ENCODE measurements at places on chromosomes 3 and 15.

- DNase-seq, result no peak
Measured at GRCh38 chr3:147311716-147312115, 94.6 kb downstream of the ZIC4 start.

GRCh38 chr15:72057548-72058091, 60.3 kb downstream of the MYO9A start:
- DNase-seq, result peak; percentile 16

GRCh38 chr3:183491923-183492848, 63.3 kb downstream of the KLHL6 start:
- no peak for DNase-seq

DNA sequence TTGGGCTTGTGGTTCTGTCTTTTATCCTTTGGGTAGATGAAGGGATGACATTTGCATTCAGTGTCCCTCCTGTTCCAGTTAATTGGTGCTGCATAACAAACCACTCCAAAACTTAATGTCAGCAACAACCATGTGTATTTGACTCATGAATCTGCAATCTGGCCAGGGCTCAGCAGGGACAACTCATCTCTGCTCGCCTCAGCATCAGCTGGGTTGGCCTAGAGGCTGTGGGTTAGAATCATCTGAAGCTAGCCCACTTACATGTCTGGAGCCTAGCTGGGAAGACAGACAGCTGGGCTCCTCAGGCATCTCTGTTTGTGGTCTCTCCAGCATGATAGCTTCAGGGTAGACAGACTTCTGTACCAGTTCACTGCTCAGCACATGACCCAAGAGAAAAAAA, 92.0 kb downstream of the TMEM108 start:
- no peak for DNase-seq

- DNase-seq, result no peak
Measured at GRCh38 chr3:184085389-184085852, 11.4 kb upstream of the HTR3E start.

DNA sequence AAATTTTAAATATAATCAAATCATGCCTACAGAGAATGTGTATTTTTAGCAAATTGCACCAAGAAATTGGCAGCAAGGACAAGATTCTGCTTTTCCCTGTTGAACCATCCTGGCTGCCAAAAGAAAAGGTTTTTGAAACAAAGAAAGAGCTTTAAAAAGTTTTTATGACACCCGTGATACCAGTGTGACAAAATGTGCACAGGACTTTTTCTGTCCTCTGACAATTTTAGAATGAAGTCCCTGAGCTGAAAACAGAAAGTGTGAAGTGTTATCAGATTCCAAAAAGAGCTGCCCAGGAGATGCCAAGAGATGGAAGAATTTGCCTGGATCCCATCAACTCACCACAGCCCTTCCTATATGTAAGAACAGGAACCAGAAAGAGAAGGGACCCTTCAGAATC, 33.2 kb upstream of the TMC3 start:
- no peak for DNase-seq

DNA sequence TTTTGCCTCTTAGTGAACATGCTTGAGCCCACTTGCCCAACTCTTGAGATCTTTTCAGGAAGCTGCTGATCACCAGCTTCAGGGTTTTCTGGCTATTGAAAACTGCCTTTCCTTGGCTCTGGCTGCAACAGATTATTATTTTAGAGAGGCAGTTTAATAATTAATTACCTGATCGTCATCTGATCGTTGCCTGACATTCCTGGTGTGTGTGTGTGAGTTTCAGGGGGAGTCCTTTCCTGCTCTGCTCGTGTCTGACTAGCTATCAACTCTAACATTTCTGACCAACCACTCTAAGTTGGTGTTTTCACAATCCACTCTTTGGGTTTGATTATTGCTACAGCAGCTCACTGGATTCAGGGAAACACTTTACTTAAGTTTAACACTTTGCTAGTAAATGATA, 84.3 kb upstream of the SPATA16 start:
- no peak for DNase-seq

- DNase-seq, result no peak
Measured at GRCh38 chr15:65949491-65949890, 80.2 kb downstream of the RAB11A start.

GRCh38 chr3:4231041-4231440, 72.1 kb upstream of the SETMAR start:
- no peak for DNase-seq

DNA sequence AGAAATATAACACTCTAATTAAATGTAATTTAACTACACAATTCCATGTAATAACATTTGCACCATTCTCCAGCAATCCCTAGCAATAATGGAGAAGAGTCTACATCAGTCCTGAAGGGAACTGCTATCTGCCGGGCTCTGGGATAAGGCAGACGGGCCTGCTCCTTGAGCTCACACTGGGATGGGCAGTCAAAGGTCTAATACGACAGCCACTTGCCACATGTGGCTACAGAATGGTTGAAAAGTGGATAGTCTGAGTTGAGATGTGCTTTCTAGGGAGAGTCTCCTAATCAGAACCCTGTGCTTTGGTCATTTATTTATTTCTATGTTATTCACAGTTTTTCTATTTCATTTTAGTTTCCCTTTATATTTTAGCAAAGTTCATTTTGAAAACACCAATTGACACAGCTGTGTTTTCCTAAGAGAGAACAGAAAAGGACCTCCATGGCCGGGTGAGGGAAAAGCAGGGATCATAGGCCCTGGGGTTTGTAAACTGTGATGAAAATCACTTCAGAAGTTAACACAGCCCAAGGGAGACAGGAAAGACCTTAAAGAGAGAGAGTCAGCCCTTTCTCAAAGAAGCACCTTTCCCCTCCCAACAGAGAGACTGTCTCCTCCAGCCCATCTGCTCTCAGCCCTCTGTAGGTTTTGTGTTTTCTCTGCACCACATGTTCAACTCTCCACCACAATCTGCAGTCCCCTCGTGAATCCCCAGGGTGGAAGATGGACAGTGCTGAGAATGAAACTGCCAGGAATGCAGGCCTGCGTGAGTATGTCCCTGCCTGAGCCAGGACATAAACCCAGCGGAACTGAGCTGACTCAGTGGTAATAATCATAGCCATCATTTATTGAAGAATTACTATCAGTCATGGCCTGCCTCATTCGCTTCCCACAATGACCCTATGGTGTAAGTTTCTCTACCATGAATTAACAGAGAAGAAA, 11.6 kb downstream of the FSIP1 start:
- peak; percentile 87 for DNase-seq

DNA sequence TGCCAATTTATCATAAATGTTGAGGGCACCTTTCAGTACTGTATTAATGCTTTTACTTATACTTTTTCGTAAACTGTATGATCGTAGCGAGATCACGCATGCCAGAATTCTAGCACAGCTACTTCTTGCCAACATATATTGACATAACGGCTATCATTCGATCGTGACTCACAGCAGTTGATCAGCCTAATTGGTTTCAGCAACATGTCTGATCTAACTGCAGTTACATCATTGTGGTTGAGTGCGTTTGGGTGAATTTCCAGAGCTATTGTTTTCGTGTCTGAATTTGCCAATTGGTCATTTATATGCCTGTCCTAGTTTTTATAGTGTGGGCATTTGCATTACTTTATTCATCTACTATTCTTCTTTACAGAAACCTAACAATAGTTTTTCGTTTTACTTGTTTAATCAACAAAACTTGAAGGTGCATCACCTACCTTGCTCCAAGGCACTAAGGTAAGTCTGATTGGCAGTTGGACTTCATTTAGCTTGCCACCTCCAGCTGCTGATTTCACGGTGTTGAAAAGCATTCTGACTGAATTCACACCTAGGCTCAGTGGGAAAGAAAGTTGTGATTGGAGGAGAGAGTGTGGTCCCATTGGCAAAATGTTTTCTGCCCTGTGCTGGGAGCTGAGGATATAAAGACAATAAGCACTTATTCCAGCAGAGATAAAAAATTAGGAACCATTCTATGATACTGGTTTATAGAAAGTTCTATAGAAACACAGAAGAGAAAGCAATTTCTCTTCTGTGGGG, 120.9 kb upstream of the RGMA start:
- no peak for DNase-seq

- DNase-seq, result no peak
Measured at GRCh38 chr3:30933478-30934207, 39.2 kb upstream of the GADL1 start.
